ENCODE measurements at places on chromosomes 12 and 14.

- DNase-seq, result no peak
Measured at GRCh38 chr14:79587875-79588274, 623.4 kb downstream of the DIO2 start.

DNA sequence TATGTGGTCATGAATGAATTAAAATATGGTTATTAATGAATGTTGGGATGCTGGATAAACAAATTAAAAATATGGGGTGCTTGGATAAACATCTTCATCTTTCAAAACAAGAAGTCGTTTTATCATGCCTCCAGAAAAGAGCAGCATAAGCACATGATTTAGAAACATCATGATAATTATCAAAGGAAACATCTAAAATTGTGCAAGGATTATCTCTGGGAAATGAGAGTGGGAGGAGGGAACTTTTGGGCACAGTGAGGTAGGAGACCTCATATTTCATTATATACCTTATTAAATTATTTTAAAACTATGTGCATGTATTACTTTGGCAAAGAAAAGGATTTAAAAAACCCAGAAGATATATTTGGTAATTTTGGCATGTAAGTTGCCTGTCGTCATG, 8.9 kb downstream of the C3AR1 start:
- no peak for DNase-seq

DNA sequence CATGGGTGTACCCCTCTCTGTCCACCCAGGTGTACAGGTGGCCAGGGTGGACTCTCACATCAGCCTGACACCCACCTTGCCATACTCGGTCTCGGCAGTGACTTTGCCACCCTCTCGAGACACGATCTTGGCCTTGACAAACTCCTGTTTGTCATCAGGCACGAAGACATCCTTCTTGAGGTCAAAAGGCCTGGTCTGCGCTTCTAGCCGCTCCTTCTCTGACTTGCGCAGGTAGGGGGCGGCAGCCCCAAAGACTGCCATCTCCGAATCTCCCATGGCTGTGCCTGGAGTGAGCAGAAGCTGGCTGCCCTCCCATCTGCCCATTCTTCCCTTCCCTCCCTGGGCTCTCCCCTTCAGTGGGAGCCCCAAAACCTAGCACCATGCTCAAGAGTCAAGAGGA, 2.0 kb downstream of the MYH7 start:
- no peak for DNase-seq

- DNase-seq, result no peak
Measured at GRCh38 chr12:108327621-108328344, 11.3 kb downstream of the CMKLR1 start.

DNA sequence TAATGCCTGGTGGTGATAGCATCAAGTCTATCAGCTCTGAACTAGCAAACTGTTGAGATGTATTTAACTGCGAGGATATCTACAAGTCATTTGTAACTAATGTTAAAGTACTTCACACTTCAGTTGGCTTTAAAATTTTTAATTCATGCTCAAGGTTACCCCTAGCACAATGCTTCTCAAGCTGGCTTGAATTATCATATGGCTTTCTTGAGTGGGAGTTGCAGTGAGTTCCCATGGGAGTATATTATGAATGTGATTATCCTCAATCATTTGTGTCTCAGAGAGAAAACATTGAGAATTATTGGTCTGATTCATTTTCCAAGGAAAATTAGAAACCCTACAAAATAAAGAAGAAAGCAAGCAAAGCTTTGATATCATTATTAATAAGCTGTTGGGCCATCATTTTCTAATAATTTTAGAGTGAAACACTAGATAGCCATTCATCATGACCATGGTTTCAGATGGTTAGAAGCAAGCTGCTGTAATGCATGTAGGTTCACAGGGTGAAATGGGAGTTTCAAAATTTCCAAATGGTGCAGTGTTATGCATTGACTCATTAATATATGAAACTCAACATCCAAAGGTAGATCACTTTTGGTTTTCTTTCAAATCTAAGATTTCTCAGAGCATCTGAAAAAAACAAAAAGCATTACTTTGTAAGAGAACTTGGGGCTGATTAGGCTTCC, 11.8 kb upstream of the KRAS start:
- DNase-seq, result no peak

- DNase-seq, result no peak
Measured at GRCh38 chr14:103549361-103550311, 12.8 kb downstream of the BAG5 start.

DNA sequence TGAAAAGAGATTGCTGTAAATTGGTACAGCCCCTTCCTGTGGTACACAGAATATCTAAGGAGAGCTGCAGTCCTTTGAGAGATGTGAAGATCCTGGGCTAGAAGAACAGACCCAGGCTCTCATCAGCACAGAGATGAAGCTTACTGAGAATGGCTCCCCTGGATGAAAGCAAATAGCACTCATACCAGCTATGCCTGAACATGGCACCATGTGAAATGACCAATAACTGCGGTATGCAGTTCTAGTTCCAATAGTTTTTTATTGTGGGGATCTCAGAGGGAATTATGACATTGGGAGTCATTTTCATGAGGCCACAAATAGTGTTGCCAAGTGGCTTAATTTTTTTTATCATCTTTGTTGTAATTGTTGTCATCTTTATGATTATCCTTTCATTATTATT, 15.4 kb upstream of the TRHDE start:
- DNase-seq, result no peak

DNA sequence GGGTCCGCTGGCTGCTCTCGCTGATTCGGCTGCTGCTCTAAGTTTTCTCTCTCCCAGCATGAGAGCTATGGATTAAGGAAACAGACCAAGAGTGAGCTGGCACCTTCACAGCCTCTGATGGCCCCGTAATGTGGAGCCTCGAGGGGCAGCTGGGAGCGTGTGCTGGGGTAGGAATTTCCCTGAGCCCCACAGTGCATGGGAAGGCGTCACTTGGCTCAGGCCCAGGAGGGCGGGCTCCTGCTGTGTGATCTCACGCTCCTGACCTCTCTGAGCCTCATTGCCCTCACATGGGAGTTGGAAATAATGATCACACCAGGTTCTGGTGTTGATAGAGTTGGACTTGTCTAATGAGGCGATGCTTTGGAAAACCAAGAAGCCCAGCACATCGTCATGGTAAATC, 238.6 kb upstream of the CRY1 start:
- DNase-seq, result no peak

DNA sequence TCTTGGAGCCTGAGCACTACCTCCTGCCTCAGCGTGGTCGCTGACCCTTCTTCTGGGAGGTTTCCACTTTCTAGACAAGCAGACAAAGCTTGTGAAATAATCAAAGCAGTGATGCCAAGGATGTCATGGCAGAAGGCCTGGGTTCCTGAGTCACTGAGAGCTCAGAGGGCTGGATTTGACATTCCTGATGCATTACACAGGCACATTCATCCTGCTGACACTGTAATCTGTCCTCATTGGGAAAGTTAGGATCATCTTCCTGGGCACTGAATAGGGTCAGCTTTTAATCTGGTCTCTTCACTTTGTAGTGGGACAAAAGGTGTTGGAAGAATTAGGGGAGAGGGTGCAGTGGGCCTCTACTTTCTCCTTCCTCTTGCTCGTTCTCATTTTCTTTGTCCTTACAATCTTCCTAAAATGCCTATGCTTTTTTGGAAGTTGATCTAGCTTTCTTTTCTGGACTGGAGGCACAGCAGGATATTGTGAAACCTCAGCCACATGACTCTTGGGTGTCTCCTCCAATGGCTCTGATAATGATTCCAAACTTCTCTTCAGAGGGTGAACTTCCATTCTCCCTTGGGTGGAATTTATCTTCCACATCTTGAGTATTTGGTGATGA, 29.6 kb downstream of the EEA1 start:
- DNase-seq, result no peak

- DNase-seq, result no peak
Measured at GRCh38 chr12:76375470-76375869, 27.3 kb upstream of the BBS10 start.

- peak; percentile 94 for DNase-seq
Measured at GRCh38 chr12:108838194-108839017, 19.0 kb downstream of the SSH1 start.

DNA sequence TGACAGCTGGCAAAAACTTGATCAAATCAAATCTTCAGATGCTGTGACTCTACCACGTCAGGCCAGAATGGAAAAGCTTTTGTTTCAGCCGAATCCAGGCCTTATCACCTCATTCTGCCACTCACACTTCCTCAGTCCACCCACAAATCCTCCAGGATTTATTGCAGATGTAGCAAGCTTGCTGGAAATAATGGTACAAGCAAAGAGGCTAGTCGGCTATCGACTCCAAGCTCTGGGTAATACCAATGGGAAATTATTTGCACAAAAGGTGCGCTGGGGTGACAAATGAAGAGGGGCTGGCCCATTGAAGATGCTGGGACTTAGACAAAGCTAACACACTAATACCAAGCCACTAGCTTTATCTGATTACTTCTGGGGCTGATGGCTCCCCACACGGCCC, 250.5 kb downstream of the ASCL1 start:
- no peak for DNase-seq

GRCh38 chr12:6077692-6078083, 46.8 kb downstream of the VWF start:
- DNase-seq, result no peak

- DNase-seq, result no peak
Measured at GRCh38 chr14:38108681-38109080, 99.0 kb upstream of the SSTR1 start.

DNA sequence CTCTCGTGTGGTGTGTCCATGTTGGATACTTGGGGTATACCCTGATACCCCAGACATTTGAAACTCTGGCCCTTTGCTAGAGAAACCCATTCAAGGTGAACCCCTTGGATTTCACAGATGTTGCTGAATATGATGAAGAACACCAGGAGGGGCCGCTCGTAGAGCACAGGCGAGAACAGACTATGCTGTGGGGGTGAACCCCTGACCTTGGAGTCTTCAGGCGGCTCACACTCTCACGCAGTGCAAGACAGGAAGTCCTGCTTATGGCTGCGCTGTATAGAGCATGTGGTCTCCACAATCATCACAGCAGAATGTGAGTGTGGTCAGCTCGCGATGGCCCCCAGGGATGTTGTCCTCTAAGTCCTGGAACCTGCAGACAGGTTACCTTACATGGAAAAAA, 60.4 kb downstream of the SLC15A4 start:
- no peak for DNase-seq

- no peak for DNase-seq
Measured at GRCh38 chr12:42643881-42644579, 54.5 kb upstream of the PRICKLE1 start.

DNA sequence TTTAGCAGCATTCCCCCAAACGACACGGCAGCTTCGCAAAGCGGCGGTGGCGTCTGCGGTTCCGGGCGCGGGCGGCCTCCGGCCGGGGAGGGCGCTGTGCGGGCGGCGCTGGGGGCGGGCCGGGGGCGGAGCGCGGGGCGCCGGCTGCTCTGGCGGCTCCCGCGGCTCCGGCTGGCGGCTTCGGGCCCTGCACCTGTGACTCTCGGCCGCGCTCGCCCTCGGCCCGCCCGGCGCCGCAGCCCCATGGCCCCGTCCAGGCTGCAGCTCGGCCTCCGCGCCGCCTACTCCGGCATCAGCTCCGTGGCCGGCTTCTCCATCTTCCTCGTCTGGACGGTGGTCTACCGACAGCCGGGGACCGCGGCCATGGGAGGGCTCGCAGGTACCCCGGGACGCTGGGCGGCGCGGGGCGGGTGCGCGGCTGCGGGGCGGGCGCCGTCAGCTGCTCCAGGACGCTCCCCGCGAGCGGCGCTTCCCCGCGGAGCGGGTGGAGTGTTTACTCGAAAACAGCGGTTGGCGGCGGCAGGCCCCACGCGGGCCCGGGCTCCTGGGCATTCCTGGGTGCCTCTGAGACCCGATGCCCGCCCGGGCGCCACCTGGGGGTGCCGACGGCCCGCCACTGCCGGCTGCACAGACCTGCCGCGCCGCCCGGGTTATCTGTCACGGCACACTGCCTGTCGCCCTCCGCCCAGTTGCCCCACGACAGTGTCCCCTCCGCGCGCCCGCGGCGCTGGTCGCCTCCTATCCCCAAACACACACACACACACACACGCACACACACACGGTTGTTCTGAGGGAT, at the start of gene SLC48A1:
SLC48A1 (plus strand) TSS at position 177 of the 796 bp plus-strand sequence; CDS start at position 244, 67 bp downstream.
- peak; percentile 81 for DNase-seq

DNA sequence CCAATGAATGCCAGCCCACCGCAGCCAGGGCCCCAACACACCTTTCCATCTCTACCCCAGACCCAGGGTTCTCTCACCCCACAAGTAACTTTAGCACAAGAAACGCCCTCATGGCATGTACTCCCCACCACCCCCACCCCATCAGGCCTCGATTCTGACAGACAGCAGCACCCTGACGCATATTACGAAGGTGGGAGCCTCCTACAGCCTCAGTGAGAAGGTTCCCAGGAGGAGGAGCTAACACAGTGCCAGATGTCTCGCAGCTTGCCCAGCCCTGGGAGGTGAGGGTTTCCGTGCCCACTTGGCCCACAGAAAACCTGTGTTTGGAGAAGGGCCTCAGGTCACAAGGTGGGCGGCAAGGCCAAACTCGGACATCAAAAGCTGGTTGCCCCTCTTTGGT, 32.4 kb downstream of the CCDC88C start:
- no peak for DNase-seq

- no peak for DNase-seq
Measured at GRCh38 chr14:71397371-71397770, 490.1 kb downstream of the PCNX1 start.

- DNase-seq, result no peak
Measured at GRCh38 chr12:65474831-65475230, 196.3 kb downstream of the MSRB3 start.

GRCh38 chr14:98775892-98776291, 496.1 kb downstream of the BCL11B start:
- DNase-seq, result no peak

GRCh38 chr12:11673666-11674461, 24.4 kb downstream of the ETV6 start:
- DNase-seq, result no peak

GRCh38 chr14:47662466-47662865, 12.9 kb downstream of the MDGA2 start:
- DNase-seq, result no peak

- no peak for DNase-seq
Measured at GRCh38 chr12:105892362-105892910, 246.3 kb downstream of the NUAK1 start.

DNA sequence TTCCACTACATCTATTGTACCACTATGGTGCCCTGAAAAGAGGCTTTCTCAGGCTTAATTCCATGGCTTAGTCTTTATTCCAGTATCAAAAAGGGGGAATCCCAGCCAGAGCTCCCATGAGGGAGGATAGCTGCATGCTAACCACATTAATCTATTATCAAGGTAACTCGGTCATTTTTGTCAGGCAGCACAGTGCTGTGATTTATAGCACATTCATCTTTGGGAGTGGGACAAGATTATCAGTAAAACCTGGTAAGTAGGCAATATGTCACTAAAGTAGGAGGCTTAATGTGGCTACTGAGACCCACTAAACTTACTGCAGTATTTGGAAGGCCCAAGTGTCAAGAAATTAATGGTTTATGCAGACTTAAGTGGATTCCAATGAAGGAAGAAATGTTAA, 58.9 kb downstream of the DAD1 start:
- no peak for DNase-seq

GRCh38 chr12:40106655-40107054, 774 bp upstream of the SLC2A13 start:
- DNase-seq, result no peak

GRCh38 chr12:1130164-1130563, 139.1 kb downstream of the ERC1 start:
- peak; percentile 75 for DNase-seq
